ENCODE measurements at places on chromosomes 3 and 15.

GRCh38 chr15:80419546-80419945 lies 15.4 kb downstream of the ARNT2 start:
- DNase-seq, result peak; percentile 66

- DNase-seq, result no peak
Observed at GRCh38 chr3:23325466-23326065, 122.4 kb downstream of the UBE2E2 start.

DNA sequence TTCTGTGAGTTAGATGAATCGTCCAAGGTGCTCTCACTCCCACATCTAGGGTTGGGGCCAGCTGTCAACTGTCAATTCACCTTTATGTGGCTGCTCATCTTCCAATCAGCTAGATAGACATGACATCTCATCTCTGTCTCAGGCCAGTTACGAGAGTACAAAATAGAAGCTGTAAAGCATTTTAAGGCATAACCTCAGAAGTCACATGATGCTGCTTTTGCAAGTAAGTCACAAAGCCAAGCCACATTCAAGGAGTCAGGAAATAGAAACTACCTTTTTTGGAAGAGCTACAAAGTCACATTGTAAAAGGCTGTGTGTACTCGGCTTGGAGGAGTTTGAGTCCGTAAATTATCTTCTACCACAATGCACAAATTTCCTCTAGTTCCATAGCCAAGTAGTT lies 5.1 kb upstream of the CCR1 start:
- no peak for DNase-seq

DNA sequence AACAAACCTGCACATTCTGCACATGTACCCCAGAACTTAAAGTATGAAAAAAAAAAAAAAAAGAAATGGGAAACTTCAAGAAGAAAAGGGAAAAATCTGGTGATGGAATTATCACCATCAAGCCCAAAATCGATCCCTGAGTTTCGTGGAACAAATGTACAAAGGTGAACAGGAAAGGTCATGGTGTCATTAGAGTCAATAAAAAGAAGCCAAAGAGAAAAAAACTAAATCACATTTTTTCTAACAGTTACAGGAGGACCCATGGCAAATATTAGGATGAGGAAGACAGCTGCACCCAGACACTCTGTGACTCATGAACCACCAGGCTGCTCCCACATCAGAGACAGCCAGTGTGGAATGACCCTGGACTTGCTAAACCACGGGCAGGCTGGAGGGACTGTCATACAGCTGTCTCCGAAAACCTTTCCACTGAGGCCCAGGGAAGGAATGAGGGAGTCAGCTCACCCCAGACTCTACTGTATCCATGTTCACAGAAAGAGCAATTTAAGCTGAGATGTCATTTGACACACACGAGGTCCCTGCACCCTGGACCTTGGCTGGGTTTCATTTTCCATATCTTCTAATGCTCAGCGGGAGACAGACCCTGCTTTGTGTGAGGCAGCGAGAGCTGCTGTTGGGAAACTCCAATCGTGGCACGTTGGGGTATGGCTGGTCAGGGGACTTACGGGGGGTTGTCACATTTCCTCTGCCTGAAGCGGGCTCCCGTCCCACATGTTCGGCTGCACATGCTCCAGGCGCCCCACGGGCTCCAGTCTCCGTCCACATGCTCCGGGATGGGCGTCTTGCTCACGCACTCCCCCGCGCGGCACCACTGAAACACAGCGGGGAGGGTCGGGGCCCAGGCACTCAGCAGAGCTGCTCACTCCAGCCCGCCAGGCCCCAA lies 210.2 kb downstream of the ADAMTS17 start:
- DNase-seq, result no peak

Data from kidney glomerular epithelial cell (primary cell).